ENCODE measurements at places on chromosomes 12 and 14.

DNA sequence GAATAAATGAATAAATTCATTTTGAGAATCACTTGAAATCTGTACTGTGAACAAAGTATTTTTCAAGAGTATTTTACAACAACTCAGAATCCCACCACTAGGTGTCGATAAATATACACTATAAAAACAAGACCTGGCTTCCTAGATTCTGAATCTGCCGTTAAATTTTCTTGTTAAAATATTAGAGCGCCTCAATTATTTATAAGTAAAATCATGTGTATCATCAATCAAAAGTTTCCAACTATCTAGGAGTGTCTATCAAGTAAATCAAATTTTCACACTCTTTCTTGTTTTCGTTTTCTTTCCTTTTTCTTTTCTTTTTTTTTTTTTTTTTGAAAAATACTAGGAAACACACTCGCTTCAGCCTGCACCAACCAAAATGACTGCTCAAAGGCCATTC is 179.2 kb upstream of the DCN start:
- no peak for DNase-seq

GRCh38 chr12:48980953-48981756 is 3.0 kb downstream of the WNT1 start:
- no peak for DNase-seq

DNA sequence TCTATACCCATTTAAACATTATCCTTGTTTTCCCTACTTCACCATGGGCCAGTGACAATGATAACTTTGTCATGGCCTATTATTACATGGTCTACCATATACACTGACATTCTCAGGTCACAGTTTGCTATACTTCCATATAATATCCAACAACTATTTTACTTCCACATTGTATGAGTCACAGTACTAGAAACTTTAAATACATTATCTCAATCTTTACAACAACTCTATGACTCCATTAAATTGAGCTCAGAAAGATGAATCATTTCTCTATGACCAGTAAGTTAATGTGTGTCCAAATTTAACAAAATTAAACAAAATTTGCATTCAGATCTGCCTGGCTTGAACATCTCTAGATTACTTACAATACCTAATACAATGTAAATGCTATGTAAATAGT is 93.9 kb downstream of the PLEKHG7 start:
- DNase-seq, result no peak

DNA sequence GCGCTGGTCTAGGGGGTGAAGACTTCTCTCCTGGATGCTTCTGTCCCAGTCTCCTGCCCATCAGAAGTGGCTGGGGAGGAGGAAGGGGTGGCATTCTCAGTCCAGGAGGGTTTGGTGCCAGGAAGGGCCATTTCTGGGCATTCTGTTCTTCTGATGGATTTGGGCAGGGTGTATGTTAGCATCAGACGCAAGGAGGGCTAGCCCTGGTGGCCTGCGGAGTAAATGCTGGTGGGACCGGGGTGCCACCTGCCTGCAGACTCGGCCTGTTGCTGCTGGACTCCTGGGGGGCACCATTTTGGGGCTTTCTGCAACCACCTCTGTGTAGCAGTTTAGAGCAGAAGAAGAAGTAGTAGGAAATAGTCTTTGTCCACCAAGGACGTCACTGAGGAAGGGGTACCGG is 31.7 kb downstream of the AACS start:
- no peak for DNase-seq
